Glomerular endothelial cell (primary cell): ENCODE measurements at places on chromosomes 5 and 9. TPM values are rescaled to one million over a fixed set of nuclear protein-coding genes. Genes with fewer than 3 reads are reported as not detected.

DNA sequence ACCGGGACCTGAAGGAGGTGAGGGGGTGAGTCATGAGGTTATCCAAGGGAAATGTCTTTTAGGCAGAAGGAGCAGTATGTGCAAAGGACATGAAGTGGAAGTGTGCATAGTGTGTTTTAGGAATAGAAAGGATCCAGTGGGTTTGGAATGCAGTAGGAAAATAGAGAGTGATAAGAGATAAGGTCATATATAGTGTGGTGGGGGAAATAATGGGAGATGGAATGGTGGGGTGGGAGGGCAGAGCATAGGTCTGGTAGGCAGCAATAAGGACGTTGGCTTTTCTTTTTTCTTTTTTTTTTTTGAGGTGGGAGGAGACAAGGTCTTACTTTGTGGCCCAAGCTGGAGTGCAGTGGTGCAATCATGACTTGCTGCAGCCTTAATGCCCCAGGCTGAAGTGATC is 17.8 kb downstream of the SNX24 start:
- DNase-seq = no peak

DNA sequence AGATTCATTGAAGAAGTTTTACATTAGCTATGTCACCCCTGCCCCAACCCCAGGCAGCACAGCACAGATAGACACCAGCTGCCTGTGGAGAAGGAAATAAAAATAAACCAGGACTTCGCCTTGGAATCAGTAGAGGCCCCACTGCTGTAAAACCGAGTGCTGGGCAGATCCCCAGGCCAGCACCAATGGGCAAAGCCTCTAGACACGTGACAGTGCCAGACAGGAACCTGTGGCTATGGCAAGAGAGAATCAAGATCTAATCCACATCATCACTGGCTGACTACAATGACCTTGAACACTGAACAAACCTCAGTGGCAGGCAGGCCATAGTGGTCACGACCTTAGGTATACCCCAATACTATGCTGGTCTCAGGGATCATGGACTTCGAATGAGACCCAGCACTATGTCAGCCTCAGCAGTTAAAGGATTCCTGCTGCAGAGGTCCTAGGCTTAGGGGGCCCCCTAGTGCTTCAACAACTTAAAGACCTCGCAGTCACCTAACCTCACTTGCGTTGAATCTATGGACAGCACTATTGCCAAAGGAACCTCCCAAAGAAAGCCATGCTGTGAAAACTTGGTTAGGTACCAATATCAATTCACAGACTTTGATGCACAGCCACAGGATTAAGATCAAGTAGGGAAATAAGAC is 2118.6 kb upstream of the C9orf72 start:
- no peak for DNase-seq

GRCh38 chr5:96439477-96440184 is 6.6 kb upstream of the PCSK1 start:
- no peak for DNase-seq

GRCh38 chr5:148687427-148687826 is 33.1 kb upstream of the HTR4 start:
- DNase-seq = peak; percentile 18

- no peak for DNase-seq
These were observed 690.2 kb downstream of the NR2F1-AS1 start for GRCh38 chr5:92890841-92891244.

GRCh38 chr9:90846770-90847419 is 45.3 kb downstream of the SYK start:
- DNase-seq = no peak

DNA sequence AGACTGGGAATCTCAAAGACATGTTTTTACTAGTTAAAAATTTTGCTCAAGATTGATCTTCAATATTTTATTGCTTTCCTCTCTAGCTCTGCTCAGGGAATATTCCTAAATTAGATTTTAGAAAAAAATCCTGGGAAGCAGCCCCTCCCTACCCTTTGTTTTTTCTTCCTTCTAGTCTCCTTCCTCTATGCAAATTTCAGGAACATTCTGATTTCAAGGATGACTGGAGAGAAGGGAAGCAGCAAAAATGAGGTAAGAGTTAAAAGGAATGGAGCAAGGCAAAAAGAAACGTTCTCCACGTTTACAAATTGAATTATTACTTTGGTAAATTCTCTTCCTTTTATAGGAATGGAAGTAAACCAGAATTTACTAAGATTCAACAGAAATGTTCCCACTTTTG is 493.4 kb upstream of the TUSC1 start:
- no peak for DNase-seq

DNA sequence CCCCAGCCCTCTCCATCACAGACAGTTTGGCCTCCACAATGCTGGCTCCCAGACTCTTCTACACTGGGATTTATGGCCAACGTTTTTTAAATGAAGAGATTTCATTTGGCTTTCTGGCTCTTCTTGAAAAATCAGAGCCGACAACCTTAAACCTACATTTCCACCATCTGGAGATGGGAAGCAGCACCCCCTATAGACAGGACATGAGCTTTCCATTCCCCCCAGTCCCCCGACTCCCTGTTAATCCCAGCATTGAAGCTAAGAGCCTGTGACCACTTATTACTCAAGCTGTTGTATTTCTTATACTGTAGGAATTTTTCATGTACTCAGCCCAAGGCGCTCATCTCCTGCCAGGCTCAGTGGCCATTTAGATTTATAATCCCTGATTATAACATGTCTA is 34.0 kb upstream of the AFAP1L1 start:
- no peak for DNase-seq

DNA sequence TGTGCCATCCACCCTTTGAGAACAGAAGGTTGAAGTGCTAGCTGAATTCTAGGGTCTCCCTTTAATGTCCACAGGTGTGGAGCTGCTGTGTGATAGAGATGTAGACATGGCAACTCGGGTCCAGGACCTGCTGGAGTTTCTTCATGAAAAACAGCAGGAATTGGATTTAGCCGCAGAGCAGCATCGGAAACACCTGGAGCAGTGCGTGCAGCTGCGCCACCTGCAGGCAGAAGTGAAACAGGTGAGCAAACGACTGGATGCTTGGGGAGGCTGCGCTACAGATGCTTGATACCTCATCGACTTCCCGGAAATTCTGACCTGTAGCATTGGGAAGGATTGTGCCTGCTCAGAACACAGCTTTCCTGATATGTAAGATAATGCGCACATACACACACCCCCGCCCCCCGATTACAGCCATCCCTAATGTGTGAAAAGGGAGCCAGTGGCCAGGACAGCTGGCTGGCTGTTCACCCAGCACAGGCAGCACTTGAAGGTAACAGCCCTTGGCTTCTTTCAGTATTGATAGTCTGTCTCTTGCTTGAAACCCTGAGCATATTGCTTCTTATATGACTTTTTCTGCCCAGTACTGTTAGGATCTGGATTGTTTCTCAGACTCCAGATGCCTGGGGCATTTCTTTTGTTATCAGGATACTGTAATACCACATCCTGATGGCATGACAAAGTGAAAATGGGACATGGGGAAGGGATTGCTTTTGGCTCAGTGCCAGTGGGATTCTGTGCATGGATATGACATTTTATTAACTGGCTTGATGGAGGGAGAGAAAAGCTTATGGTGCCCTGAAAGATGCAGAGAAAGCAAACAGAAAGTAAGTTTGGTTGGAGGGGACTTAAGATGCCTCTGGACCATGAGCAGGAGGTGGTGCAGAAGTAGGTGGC is 216.8 kb upstream of the OTULINL start:
- no peak for DNase-seq

GRCh38 chr5:73115399-73116051 is 4.8 kb upstream of the TMEM171 start:
- no peak for DNase-seq

DNA sequence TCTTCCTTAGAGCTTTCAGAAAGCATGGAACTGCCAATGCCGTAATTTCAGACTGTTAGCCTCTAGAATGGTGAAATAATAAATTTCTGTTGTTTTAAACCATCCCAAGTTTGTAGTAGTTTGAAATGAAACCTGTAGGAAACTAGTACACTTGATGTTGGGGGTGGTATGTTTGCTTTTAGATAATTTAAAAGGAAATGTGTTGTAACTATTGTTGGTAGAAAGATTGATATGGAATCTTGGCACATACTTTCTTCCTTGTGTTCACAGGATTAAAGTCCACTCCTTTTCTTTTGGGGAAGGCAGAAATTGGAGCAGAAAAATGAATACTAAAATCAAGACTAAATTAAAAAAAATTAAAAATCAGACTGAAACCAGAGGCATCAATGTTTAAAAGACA is 66.0 kb upstream of the ARRDC3 start:
- DNase-seq = no peak

DNA sequence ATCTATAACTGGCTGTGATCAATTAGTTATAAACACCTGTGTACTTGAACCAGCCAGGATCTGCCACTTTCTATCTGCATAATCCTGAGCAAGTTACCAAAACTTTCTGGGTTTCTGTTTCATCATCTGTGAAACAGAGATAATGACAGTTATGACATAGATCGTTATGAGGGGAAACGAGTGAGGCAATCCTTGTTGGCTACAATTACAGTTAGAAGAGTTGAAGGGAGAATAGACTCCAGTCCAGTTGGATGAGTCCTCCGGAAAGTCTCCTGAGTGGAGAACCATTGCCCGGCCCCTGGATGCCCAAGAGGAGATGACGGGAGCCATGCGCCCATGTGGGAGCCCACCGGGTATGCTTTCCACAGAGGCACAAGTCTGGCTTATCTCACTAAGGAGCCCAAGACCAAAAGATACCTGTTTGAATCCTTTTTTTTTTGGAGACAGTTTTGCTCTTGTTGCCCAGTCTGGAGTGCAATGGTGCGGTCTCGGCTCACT is 4.5 kb downstream of the PDE6A start:
- DNase-seq = no peak

DNA sequence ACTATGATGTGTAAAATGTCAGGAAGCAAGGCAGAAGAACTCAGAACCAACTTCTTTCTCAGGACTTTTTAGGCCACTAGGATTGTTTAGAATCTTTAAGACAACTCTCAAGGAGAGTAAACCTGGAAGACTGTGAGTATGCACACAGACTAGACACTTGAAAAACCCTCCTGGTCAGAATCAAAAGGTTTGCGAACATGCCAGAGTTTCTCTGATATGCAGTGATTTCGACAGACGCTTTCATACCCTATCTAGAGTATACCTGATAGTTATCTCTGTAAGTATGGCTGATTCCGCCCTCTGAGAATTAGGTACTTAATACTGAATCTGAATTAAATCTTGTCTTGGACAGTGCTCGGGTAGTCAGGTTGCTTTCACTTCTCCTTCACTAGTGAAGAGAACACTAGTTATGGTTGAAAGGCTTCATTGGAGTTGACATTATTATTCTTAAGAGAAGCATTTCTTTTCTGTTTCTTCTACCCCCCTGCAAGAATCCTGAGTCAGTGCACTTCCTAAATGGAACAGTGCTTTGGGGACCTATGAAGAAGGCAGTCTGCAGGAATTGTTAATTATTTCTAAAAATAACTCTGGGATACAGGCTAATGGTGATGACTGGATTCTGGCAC is 158.1 kb downstream of the HACD4 start:
- DNase-seq = no peak

GRCh38 chr9:2755285-2755684 is 38.0 kb downstream of the KCNV2 start:
- no peak for DNase-seq

GRCh38 chr5:34998058-34998789 is 49.5 kb downstream of the AGXT2 start:
- DNase-seq = no peak

GRCh38 chr9:34783951-34784487 is 74.1 kb upstream of the CCL21 start:
- no peak for DNase-seq

GRCh38 chr5:94551858-94552257 is 66.5 kb downstream of the KIAA0825 start:
- DNase-seq = no peak

DNA sequence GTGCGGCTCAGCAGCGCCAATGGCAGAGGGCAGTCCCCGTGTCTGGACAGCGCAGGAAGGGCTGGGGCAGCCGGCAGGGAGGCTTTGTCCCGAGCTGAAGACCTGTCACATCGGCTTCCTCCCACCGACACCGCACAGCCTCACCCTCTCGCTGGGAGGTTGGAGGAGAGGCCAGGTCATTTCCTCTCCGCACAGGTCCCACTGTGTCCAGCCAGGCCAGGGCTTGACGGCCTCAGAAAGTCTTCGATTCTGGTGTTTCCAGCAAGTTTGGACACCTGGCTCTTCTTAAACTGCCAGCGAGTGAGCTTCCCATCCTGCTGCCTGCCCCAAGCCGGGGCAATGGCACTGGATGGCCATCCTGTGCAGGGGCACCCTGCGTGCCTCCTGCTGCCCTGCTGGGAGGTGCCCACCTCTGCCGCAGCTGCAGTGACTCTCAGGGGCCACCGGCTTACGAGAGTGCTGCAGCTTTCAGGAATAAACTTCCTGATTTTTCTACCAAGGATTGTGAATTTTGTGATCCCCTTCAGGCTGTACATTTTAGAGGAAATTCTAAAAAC is 33.9 kb downstream of the AHRR start:
- no peak for DNase-seq

- no peak for DNase-seq
These were observed 758.6 kb upstream of the DMAC1 start for GRCh38 chr9:8558176-8558575.

DNA sequence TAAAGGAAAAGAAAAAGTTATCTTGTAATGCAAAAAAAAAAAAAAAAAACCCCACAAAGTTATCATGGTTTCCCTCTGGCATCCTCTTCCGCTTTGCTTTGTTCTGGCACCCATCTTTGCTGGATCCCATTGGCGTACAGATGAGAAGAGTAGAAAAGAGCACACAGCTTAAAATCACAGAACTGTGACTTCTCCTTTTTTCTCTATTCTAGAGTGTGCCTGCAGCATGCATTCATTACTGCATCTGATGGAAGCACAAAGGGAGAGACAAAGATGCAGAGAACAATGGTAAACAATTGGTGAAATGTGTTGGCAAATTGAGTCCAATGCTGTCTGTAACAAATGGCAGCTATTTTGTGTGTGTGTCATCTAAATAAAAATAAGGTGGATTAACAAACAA is 440.8 kb upstream of the PIK3R1 start:
- no peak for DNase-seq

DNA sequence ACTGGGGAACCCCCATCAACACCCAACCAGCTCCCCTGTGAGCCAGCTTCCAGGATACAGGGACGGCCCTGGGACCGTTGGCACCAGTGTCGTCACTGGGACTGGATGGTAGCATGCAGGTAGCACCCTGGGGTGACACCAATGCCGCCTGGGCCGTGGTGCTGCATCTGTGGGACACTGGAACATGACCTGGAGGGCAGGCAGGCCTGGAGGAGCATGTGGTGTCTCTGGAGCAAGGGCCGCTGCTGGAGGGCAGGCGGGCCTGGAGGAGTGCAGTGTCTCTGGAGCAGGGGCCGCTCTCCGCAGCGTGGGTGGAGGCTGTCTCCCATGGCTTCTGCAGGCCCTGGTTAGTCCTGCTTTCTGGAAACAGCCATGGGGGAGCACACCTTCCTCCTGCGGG is 13.1 kb downstream of the LPCAT1 start:
- DNase-seq = no peak

GRCh38 chr5:146179696-146180095 is 2.8 kb downstream of the LARS1 start:
- DNase-seq = no peak

- no peak for DNase-seq
These were observed 17.4 kb downstream of the GFI1B start for GRCh38 chr9:132995879-132996278.

The PCDHGB3 gene
- 2.6 and 5.5 TPM in 2 replicates for total RNA-seq

The TMOD1 gene
- 2.9 and 5.1 TPM in 2 replicates for total RNA-seq

The C5orf34 gene
- total RNA-seq = 0.73 and 1.4 TPM in 2 replicates

The PLAC8L1 gene
- not detected in 2 replicates for total RNA-seq

The OR13C9 gene
- total RNA-seq = not detected in 2 replicates
